ENCODE measurements at places on chromosomes 2 and 18.

DNA sequence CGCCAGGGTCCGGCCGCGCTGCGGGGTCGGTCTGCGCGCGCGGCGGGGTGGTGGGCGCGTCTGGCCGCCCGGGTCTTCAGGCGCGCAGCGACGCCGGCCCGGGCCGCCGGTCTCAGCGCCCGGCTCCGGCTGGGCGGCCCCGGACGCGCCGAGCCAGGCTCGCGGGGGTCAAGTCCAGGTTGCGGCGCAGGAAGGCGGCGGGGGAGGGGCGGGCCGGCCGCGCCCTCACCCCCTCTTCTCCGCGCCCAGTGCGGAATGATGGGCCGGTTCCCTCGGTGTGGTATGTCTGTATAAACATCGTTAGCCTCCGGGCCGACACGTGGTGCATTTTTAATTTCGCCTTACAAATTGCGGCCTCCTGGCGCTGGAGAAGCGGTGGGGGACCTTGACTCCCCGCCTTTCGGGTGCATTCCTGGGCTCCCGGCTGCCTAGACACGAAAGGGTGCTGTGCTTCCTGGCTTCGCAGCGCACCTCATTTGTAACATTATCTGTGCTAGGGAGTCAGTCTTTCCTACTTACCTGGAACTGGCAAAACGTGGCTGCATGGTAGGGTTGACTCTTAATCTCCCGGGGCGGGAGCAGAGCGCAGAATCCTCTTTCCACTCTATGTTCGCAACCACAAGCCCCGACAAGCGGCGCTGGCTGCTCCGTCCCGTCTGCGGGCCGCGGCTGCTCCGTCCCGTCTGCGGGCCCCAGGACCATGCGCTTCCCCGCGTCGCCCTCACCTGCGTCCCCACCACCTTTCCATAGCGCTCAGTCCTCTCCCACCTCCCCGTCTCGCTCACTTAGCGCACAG is 69.0 kb downstream of the CTAGE1 start:
- DNase-seq, result peak; percentile 41

DNA sequence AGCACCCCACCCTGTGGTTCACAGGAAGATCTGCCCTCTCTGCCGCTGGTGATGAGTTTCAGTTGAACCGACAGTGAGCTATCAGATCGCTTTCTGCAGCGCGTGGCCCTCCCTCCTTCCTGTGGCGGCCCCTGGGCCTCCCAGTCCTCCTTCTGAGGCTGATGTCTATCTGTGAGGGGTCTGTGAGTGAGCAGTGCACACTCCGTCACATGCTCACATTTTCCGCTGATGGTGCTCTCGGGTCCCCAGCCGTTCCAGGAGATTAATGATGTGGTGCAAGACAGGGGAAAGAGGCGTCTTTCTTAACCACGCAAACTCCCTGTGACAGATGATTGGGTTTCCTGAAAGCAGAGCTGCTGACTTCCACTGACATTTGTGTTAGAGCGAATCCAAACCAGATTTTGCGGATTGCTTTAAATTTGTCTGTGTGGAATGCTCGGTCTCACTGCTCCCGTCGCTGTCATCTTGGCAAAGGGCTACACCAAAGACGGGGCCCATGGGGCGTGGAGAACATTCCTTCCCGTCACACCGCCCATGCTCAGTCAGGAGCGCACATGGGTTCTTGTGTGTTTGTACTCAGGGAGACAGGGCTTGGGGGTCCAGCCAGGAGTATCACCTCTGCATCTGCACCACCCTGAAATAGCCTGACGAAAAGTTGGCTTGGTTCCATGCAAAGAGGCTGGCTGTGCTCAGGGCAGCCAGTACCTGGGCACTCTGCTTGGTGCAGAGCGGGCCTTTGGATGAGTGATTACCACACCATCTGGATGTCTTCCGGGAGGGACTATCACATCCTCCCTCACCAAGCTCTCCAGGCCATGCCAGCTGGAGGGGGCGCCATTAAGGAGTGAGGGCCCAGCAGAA is 154.7 kb upstream of the HS6ST1 start:
- peak; percentile 5 for DNase-seq

- no peak for DNase-seq
Measured at GRCh38 chr2:104033399-104033798, 820.5 kb upstream of the POU3F3 start.

DNA sequence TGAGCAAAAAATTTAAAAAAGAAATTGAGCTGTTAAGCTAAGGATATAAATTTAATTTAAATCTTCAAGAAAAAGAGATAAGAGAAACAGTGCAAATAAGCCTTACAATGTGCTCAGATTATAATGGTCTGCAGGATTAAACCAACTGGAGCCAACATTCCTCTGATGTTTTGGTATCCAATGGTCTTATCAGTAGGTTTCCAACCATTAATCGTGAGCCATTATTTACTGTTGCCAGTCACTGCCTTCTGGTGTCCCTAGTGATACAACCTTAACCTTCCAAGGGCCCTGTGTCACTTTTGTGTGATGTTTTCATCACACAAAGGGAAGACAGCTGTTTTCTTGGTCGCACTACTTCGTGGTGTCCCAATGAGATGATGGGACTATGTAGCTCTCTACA is 134.5 kb upstream of the CTAGE1 start:
- no peak for DNase-seq

Measured in AG04449 (cell line).